ENCODE measurements at places on chromosomes 12 and 14. TPM values are rescaled to one million over a fixed set of nuclear protein-coding genes. Genes with fewer than 3 reads are reported as not detected.

- no peak for DNase-seq
These were observed 572 bp upstream of the ACSS3 start for GRCh38 chr12:81077329-81077685.

DNA sequence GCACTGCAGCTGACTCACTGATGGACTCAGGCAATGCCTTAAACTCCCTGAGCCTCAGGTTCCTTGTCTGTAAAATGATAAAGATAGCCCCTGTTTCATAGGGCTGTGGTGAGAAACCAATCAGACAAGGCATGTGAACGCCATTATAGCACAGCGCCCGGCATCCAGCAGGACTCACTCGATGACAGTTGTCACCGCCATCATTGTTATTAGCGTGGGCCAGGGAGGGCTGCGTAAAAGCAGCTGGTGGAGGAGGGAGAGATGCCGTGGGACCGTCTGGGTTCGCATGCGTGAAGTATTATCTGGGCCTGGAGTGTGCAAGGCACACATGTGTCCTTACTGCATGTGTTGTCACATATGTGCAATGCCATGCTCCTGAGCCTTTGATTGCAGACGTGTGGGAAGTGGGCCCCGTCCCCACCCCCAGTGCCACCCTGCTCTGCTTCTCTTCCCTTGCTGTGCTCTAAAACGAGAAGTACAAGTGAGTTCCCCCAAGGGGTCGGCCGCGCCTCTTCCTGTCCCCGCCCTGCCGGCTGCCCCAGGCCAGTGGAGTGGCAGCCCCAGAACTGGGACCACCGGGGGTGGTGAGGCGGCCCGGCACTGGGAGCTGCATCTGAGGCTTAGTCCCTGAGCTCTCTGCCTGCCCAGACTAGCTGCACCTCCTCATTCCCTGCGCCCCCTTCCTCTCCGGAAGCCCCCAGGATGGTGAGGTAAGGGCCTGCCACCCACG lies at the start of gene PTPN6:
TSS of gene PTPN6 (plus strand) at position 546 of the 730 bp plus-strand sequence. CDS start at position 703, 157 bp downstream.
- DNase-seq = peak; percentile 82

DNA sequence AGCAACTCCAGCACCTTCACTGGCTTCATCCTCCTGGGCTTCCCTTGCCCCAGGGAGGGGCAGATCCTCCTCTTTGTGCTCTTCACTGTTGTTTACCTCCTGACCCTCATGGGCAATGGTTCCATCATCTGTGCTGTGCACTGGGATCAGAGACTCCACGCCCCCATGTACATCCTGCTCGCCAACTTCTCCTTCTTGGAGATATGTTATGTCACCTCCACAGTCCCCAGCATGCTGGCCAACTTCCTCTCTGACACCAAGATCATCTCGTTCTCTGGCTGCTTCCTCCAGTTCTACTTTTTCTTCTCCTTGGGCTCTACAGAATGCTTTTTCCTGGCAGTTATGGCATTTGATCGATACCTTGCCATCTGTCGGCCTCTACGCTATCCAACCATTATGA lies 6.8 kb downstream of the OR11G2 start:
- DNase-seq = no peak

DNA sequence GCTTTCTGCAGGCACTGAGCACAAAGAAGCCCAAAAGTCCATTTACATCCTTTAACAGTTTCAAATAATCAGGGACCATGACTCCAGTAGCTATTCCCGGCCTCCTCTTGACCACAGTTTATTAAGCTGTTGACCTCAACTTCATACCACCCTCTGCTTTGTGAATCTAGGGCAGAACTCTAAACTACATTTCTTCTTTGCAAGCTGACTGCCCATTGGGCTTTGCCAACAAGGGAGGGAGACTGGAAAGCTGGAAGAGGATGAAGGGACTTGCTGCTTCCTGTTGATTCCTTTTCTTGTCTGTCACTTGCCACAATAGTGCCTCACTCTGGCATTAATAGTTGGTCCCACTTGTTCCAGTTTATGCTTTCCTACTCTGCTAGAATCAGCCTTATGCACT lies 2.7 kb downstream of the CGRRF1 start:
- no peak for DNase-seq

DNA sequence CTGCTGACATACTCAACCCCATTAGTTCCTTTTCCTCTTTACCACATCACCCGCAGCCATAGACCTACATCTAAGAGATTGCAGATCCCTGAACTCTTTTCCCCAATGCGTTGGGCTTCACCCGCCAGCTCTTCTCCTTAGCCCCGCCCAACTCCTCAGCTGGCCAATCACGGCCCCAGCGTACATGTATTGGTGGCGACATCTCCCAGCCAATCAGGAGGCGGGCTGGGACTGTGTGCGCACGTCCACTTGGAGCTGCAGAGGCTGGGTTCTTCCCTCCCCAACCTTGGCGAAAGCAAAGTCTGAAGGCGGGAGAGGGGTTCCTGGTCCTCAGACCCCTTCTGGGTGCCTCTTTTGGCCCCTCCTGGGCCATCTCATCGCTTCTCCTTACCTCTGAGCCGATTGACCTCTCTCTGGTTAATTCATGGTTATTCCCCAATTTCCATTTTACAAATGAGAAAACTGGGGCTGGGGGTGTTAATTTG lies 11.0 kb downstream of the PDE1B start:
- DNase-seq = peak; percentile 90

DNA sequence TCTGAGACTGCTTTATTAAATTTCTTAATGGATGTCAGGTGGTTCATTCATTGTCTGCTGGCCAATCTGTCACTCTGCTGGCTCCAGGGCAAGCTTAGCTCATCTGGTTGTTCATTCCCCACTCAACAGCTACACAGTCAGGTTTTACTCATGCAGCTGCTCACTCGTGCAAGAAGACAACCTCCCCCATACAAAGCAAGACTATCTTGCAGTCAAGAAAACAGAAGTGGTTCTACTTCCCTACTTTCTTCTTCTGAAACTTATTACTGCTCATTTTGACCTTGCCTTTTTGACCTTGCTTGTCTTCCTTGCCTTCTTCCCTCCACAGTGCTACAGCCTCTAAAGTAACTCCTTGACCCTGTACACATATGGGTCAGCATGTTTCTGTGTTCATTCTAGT lies 277.9 kb downstream of the SSPN start:
- no peak for DNase-seq

GRCh38 chr12:45518291-45519235 lies 210.9 kb upstream of the ARID2 start:
- peak; percentile 68 for DNase-seq

DNA sequence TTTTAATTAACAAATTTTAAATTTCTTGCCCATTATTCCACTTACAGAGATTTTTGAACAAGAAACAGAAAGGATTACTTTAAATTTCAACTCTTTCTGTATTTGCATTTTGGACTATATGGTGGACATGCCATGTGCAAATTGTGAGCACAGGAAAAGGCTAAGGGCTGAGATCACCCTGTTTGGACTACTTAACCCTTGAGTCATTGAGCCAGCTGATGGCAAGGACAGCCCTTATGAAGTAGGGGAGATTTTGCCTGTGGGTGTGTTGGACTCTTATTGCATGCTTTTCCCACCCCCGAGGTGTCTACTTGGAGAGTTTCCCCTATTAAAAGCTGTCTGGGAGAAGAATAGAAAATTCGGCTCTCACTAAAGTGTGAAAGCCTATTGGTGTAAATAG lies 17.2 kb downstream of the DERA start:
- no peak for DNase-seq

DNA sequence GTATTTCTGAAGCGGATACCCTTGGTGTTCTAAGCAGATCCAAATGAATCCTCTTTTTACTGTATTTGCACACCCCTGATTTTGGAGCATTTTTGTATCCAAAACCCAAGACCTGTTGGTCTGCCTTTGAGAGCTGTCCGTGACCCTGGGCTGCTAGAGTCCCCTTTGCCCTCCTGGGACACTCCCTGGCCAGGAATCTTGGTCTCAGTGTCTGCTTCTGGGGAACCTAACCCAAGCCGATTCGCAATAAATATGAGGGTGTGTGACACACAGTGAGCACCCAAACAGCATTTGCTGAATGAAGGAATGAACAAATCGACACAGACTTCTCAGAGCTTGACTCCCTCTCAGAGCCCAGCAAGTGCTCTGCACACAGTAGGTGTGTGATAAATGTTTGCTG lies 92.9 kb downstream of the SCARB1 start:
- DNase-seq = no peak

DNA sequence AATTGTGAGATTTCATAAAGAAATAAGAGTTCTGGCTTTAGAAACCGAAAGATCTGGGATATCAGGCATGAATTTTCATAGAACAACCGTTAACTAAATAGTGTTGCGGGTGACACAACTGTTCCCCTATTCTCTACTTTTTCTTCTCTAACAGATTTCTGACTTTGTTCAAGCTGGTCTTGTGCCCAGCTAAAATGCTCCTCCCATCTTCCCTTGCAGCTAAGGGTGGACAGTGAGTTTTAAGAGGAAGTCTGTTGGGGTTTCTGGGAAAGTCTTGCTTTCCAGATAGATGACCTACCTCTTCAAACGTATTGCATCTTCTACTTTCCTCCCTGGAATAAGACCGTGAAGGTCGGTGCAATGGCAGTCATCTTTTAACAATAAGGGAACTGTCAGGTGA lies 18.7 kb downstream of the CCDC63 start:
- DNase-seq = no peak

- DNase-seq = no peak
These were observed 473.1 kb downstream of the EGLN3 start for GRCh38 chr14:33477797-33478196.

- no peak for DNase-seq
These were observed 73.9 kb downstream of the EP400 start for GRCh38 chr12:132023658-132024057.

DNA sequence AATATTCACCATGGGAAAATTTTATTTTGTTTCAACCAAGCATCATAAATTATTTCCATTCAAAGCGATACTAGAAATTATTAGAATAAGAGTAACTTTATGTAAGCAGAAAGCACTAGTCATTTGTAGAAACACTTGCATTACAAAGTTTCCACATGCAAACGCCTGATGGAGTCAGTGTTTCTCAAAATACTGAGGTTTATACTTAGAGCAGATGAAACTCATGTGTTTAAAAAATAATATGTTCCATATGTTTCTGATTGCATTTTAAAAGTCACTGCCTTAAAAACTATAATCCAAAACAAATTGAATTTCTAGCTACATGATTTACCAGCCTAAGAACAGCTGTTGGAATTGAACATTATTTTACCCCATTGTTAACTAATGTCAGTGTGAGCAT lies 1246.4 kb downstream of the SLC16A7 start:
- no peak for DNase-seq

- DNase-seq = peak; percentile 64
These were observed 15.8 kb downstream of the VDR start for GRCh38 chr12:47889040-47889439.

DNA sequence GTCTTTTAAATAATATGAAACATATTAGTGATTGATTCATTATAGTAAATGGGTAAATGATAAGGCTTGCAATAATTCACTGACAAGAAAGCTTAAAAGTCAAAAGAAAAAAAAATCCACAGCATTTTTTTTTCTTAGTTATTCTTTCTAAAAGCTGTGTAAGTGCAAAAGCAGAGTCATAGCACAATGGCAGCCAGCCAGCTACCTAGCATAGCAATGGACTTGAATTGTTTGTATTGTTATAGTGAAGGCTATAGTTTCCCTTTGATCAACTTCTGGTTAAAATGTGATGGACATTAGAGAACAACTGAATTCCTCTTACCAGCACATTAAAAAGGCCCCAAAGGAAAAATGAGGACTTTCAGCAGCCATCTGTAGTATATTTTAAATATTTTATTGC lies 232.1 kb downstream of the NAV3 start:
- no peak for DNase-seq

- DNase-seq = peak; percentile 24
These were observed 851 bp downstream of the YLPM1 start for GRCh38 chr14:74763803-74764531.

GRCh38 chr14:100530270-100531072 lies 56.7 kb downstream of the BEGAIN start:
- DNase-seq = peak; percentile 13

DNA sequence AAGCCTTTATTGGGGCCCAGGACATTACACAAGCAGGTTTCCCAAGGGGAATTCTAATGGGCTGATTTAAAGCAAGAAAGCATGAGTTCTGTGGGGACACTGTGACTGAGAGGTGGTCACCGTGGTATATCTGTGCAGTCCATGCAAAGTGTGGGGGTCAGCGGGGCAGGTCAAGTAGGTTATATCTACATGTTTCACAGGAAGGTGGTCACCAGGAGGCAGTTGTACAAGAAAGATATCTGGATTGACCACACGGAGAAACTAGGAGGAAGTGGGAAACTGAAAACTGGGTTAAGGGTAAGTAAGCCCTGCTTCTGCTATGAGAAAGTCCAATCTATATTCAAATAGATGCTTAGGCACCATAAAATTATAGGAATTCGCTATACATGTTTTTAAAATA lies 77.8 kb upstream of the CNOT2 start:
- DNase-seq = no peak

DNA sequence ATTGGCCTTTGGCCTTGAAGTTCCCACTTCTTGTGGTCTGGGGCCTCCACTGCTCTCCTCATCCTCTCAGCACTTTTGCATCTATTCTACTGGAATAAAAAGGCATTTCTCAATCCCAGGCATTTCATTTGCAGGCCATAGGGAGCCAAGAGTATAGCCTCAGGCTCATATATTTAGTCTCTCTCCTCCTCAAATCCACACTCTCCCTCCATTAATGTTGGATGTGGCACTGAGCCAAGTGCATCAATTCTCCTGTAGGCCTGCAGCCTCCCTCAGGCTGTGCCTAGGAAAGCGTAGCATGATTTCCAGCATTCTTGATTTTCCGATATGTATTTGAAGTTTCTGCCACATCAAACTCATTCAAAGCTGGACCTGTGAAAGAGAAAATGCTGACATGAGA lies 211.5 kb upstream of the CPNE8 start:
- DNase-seq = no peak

- no peak for DNase-seq
These were observed 36.1 kb upstream of the PTCSC3 start for GRCh38 chr14:36212577-36212976.

- no peak for DNase-seq
These were observed 393.2 kb downstream of the BCAT1 start for GRCh38 chr12:24555730-24556129.

DNA sequence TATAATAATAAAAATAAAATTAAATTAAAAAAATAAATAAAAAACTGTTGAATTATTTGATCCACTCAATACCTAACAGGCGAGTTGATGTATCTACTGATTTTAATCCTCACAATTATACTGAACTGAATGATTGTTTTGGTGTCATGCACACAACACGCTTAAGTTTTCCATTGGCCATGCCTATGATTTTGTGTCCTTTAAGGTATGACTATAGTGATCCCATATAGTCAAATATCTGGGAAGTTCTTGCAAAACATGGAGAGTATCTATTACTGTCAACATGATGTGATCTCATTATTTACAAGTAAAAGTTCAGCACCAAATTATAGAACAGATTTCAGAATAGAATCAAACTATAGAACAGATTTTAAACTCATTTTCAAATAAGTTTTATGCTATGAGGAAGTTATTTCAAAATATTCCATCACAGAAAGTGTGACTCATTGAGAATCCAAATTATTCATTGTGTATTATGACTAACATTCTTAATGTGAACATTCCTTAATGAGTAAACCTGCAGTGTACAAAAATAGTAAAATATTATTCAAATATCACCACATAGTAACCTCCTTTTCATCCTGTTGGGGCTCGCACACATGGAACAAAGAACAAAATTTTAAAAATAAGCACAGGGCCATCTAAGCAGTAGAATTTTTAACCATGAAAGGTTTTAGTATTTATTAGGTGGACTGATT lies 190.4 kb downstream of the SLC25A21 start:
- no peak for DNase-seq

The AMN gene
- total RNA-seq = 0.91 TPM

The ITGA7 gene
- 4.2 TPM for total RNA-seq

The MMP17 gene
- total RNA-seq = not detected

The SLC4A8 gene
- total RNA-seq = 12.6 TPM

The EFS gene
- total RNA-seq = not detected

The CRADD gene
- 10.8 TPM for total RNA-seq

The PTPRQ gene
- not detected for total RNA-seq

The LRP6 gene
- total RNA-seq = 0.08 TPM
